ENCODE measurements at places on chromosomes 7 and 10.

GRCh38 chr10:71806704-71807556 lies 33.6 kb upstream of the VSIR start:
- DNase-seq, result no peak

- DNase-seq, result no peak
Observed at GRCh38 chr10:114239994-114240345, 916 bp downstream of the VWA2 start.

DNA sequence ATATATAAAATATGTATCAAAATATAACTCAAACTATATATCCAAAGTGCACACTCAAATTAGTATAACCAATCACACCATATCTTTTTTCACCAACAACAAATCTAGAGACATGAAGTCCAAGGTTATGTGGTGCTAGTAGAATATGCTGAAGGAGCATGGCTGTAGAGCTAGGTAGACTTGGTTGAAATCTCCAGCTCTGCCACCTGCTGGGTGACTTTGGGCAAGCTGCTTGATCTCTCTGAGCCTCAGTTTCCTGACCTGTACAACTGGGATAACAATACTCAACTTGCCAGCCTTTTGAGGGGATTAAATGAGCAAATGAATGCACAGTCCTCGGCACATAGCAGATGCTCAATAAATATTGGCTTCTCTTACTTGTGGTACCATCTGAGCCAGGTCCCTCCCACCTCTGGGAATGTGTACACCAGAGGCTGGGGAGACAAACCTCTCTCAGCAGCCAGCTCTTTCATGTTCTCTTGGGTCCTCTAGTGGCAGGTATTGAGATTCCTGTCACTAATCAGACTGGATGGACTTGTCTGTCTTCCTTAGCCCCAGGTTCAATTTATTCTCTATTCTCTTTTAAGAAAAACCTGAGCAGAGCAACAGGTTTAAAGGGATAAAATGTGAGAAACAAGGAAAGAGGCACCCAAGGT lies 94.3 kb upstream of the PDE1C start:
- DNase-seq, result no peak

DNA sequence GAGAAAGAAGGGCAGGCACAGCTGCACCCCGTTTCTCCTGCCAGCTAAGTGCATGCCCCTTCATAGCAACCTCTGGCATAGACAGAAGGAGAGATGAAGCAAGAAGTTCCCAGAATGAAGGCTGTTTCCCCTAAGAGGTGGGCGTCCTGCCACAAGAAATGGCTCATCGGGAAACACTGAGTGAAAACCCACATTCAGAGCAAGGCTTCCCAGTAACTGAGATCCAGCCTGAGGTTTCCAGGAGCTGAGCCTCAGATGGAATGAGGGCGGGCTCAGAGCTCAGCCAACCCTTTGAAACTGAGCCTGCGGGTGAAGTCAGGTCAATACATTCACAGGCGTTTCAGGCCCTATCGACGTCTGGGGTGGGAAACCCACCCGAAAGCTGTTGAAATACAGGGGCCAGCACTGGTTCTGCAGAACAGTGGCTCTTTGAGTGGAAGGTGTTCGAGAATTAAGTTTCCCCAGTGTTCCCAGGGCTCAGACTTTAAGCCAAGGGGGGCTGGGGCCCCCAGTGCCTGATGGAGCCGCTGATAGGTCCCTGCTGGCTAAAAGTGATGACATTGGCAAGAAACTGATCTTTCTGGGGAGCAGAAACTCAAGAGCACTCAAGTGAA lies 510.2 kb downstream of the RPS24 start:
- no peak for DNase-seq

DNA sequence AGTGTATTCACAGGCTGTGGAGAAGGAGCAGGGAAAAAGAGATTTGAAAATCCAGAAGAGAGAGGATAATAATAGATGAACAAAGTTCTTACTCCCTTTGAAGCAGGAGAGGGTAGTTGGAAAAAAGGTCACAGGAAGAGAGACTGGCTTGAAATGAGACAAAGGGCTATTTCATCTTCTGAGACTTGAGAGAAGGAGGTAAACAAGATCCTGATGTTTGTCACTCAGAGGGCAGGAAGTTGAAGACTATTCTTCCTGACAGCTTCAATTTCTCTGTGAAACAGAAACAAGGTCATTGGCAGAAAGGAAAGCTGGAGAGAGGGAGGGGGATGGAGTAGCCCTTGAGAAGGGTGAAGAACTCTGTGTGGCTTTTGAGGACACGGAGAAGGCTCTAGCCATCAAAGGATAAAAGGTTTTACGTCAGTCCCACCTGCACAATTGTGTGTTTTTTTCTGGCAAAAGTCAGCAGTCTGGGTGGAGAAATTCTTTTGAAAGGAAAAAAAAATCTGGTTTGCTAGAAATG lies 216.1 kb upstream of the STEAP4 start:
- no peak for DNase-seq

- DNase-seq, result no peak
Observed at GRCh38 chr7:6443372-6443941, 4.3 kb downstream of the DAGLB start.

- DNase-seq, result no peak
Observed at GRCh38 chr7:156897673-156898072, 4.7 kb upstream of the LMBR1 start.

DNA sequence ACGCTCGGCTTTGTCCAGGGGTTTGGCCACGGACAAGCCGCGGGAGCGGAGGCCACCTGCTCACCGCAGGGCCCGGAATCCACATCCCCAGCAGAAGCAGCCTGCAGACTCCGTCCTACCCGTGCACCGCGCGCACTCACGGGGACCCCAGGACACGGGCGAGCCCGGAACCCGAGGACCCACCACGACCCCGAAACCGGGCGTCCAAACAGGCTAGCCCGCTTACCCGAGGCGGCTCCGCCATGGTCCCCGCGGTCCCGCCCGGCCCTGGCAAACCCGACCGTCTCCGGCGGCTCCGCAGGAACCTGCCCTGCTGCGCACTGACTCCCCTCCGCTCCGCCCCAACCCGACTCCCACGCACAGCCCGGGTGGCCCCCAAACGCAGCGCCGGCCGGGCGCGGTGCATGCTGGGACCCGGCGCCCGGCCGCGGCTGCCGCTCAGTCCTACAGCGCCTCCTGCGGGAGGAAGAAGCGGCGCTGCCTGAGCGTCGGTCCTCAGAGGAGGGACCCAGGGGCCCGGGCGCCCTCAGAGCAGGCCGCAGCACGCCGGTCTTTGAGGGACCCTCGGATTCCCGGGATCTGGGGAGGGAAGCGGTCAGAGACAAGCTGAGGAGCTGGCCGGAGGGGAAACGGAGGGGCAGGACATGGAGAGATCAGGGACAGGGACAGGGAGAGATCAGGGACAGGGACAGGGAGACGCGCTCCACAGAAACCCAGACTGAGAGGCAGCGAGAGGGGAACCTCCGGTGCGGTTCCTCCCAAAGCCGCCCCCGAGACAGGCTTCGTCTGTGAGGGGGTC lies at the start of gene ZNF786:
TSS of gene ZNF786 (minus strand) at position 322 of the 799 bp plus-strand sequence. CDS start at position 244, 78 bp downstream.
- DNase-seq, result peak; percentile 87

DNA sequence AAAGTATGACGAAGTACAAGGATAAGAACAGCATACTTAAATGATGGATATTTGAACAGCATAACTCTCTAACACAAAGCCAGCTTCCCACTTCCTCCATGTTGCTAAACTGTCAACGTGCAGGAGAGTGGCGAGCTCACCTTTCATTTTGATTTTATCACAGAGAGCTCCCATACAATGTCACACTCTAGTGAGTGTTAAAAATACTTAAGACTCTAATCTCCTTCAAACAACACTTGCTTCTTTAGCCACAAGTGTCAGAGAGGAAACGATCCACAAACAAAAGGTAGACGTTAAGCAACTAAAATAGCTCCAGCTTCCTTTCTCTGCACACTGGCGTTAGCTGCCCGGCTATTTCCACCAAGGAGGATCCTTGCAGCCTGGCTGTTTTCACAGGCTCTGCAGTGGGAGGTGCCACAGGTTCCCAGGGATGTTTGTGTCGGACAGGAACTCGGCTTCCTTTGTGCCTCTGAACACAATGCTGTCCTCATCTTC lies 194.6 kb downstream of the COBL start:
- DNase-seq, result no peak

- DNase-seq, result no peak
Observed at GRCh38 chr7:146791344-146792285, 675.0 kb downstream of the CNTNAP2 start.

GRCh38 chr7:104272767-104273384 lies 55.5 kb upstream of the LHFPL3 start:
- no peak for DNase-seq

GRCh38 chr10:33494694-33495265 lies 160.3 kb upstream of the NRP1 start:
- DNase-seq, result no peak

DNA sequence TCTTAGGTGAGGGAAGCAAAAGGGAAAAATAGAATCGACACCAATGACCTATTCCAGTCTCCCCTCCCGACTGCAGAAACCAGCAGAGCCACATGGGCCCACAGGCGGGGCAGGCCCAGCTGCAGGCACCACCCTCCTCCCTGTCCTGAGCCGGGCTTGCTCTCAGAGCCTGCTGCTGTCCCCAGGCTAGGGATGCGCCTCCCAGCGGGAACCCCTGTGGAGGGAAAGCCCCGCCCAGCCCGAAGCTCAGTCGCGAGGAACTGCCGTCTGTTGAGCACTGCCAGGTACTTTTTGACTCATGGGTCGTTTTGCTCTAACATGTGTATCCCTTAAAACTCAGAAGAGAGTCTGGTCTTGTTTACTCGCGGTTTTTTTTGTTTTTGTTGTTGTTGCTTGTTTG lies 124.5 kb upstream of the RET start:
- DNase-seq, result peak; percentile 32

DNA sequence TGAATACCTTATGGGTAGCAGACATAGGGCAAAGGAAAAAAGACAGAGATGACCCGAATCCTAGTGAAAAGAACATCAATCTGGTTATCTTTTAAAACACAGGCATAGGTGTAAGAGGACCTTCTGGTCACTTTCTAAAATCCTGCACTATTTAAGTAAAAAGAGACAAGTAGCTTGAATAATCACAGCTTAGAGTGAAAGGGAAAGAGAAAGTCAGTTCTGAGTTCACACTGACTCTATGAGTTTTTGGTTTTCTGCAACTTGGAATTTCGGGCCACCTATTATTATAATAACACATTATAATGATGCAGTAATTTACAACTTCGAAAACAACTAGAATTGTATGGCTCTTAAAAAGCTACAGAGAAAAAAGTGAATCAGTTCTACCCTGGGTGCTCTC lies 247.8 kb downstream of the DOCK4 start:
- no peak for DNase-seq

- no peak for DNase-seq
Observed at GRCh38 chr10:62076891-62077290, 175.4 kb downstream of the ARID5B start.

DNA sequence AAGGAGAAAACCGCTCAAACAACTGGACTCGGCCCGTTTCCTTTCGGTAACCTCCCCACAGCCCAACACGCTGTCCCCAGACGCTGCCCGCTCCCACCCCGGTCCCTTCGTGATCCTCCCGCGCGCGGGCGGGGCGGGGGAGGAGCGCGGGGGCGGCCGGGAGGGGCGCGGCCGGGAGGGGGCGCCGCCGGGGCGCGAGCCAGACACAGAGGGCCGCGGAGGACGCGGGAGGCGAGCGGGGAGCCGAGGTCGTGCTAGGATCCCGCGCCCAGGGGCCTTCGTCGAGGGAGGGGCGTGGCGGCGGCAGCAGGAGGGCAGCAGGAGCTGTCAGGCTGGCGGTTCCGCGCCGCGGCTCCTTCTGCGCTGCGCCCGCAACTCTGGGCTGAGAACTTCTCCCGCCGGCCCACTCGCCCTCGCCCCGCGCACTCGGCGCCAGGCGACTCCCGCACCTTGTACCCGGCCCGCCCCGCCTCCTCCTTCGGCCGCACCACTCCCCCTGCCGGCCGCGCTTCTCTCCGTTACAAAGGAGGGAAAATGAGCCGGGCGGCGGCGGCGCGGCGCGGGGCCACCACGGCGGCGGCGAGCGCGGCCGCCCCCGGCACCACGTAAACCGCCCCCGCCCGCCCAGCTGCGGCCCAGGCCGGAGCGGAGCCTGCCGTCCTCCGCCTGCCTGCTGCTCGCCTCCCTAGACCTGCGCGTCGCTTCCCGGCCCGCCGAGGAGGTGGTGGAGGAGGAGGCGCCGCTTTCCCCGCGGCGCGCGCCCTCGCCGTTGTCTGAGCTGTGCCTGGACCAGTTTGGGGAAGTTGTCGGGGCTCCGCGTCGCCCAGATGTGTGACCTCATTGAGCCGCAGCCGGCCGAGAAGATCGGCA lies at the start of gene CDK14:
TSS of gene CDK14 (plus strand) at position 521 of the 870 bp plus-strand sequence. CDS start at position 828, 307 bp downstream.
- DNase-seq, result peak; percentile 72

GRCh38 chr7:2272031-2272430 lies 30.0 kb downstream of the NUDT1 start:
- DNase-seq, result no peak

DNA sequence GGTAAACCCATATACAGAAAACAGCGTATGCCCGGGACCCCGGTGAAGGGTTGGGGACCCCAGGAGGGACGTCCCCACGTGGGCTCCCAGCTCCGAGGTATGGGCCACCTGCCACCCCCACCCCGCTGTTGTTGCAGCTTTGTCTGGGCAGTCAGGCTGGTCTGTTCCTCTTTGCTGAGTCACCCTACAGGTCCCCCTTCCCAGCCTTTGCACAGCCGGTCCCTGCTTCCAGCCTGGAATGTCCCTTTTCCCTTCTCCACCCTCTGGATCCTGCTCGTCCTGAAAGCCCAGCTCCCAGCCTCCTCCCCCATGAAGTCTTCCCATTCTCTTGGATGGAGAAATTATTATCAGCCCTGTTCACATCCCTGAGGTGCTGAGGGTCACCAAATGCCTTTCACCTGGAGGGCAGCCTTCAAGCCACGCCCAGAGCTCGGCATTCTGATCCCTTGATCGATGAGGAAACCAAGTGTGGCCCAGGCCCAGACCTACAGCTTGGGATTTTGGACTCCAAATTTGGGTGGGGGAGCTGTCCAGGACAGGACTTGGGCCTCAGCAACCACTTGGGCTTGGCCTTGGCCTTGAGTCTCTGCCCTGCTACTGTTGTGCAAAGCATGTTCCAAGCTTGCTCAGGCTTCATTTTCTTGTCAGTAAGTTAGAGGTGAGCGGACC lies 2.6 kb downstream of the CLDN4 start:
- DNase-seq, result no peak

DNA sequence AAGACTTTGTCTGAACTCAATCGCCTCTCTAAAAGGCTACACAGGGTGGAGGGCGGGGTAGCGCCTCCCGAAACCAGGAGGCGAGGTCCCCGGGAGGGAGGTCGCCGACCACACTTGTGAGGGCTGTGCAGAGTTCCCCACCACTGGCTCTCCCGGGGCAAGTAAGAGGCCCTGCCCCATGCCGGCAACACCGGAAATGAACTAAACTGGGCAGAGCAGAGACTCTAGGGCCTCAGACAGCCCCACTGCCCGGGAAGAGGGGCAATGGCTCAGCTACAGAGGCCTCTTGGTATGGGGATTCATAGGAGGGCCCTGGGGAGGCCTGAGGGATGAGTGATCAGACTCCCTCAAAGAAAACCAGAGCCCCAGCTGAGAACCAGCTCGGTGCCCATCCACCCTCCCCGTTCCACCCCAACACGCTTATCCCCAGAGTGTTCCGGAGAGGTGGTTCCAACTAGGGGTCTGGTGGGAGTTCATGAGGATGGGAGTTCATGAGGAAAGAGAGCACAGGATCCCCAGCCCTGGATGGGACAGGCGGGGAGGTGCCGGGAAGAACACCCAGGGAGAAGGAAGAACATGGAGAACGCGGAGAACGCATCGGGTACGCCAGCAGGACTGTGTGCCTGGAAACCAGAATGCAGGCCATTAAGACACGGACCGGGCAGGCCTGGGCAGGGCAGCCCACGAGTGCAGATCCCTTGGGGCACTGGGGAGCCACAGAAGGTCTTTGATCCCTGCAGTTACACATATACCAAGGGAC lies 89.4 kb upstream of the MYL10 start:
- no peak for DNase-seq
